NCI-H1436 treated with DMSO at 0.1 percent for 48 hours (cell line): ENCODE measurements at places on chromosomes 3 and 15.

- DNase-seq, result no peak
These were observed 3.9 kb downstream of the RAB6B start for GRCh38 chr3:133891662-133892378.

DNA sequence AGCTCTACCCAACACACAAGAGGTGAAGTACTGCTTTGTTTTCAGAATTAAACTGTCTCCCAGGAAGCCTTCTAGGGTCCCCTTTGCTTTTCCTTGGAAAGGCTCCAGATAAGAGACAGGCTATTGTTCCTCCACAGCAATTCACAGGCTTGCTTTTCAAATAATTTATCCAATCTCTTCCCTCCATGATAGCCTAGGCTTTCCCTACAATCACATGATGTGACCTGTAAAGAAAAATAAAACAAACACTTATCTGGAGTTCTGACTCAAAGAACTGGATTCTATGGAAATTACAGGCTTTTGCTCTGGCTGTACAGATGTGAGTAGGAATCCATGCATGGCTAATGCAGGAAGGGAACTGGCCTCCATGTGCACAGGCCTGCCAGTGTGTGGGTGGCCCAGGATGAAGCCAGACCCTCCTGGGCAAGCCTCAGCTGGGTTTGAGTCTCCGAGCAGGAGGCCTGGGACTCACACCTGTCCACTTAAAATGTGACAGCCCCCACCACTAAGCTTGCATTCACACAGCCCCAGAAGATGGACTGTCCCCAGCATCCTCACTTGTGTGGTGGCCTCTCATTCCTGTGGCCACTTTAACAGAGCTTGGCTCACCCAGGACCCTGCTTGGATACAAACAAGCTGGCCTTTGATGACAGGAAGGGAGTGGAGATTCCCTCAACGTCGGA lies 75.8 kb upstream of the LEKR1 start:
- DNase-seq, result no peak

DNA sequence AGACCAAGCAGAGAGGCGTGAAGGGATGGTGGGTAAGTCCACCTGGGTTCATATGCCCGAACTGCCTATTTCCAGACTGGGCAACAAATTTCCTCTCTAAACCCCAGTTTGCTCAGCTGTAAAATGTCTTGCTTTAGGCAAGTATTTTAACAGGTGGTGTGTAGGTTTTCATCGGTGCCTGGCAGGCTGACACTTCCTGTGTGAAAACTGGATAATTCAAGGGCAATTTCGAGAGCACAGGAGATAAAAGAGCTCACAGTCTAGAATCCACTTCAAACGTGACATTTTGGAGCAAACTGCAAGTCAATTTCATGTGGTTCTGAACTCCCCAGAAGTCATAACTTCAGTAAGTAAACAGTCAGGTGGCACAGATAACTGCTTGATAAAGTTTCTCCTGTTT lies 112.2 kb downstream of the OXNAD1 start:
- DNase-seq, result no peak

GRCh38 chr3:132879656-132880055 lies 157.4 kb upstream of the NPHP3 start:
- DNase-seq, result no peak

DNA sequence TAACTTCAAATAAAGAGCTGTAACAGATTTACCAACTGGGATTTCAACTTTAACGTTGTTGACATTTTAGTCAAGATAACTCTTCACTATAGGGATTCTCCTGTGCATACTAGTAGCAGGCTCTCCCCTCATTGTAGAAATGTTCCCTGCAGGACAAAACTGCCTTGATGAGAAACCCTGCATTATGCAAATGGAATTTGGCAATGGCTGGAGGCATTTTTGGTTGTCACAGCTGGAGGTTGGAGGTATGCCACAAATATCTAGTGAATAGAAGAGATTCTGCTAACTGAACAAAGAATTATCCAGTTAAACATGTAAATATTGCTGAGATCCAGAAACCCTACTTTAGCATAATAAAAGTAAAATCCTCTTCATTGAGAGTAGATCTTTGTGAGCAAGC lies 928.8 kb upstream of the ALCAM start:
- DNase-seq, result no peak

- DNase-seq, result peak; percentile 47
These were observed 15.6 kb upstream of the MAGEF1 start for GRCh38 chr3:184727357-184728009.

DNA sequence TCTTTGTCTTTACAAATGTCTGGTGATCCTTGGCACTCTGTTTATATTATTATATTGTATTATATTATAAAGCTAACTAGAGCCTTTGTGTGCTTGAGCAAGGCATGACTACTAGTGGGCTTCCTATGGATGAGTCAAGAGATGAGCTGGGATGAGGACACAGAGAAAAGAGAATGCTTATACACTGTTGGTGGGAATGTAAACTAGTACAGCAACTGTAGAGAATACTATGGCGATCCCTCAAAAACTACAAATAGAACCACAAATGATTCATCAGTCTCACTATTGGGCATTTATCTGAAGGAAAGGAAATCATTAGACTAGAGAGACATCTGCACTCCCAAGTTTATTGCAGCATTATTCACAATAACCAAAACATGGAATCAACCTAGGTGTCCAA lies 40.8 kb upstream of the MED12L start:
- no peak for DNase-seq

DNA sequence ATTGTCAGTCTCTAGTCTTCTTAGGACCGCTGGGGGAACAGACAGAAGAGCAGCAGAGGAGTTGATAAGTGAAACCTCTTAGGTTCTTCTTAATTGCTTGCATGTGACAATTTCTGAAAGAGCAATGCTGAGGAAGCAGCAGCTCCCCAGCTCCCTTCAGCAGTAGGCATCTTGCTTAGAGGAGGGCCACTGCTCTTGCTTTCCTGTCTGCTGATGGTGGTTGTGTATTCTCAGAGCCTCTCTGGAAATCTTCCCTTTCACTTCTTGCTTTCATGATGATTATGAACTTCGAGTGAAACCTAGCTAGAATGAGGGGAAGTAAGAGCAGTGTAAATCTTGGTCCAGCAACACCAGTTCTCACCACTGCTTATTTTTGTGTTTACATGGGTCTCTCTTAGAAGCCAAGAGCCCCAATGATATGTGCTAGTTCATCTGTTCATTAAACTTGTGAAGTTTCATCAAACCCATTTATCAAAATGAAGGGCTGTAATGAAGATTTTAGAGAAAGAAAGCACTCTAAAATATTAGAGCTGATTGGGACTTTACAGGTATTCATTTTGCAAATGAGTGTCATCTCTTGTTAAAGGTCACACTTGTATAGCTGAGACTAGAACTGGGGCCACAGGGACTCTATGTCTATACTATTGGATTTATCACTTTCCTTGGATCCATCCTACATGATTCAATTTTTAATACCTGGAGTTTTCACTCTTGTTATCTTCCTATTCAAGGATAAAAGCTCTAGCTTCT lies 246.7 kb downstream of the LPP start:
- DNase-seq, result no peak

DNA sequence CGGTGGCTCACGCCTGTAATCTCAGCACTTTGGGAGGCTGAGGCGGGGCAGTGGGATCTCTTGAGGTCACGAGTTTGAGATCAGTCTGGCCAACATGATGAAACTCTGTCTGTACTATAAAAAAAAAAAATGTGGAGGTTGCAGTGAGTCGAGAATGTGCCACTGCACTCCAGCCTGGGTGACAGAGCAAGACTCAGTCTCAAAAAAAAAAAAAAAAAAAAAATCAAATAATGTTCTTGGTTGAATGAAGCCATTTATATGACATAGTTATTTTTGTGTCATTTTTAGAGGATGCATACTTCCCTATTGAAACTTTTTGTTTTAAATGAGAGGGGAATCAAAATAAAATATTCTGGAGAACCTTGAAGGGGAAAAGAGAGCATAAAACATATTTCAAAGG lies 3.1 kb downstream of the HMCES start:
- no peak for DNase-seq

- DNase-seq, result no peak
These were observed 29.4 kb upstream of the TMEM45A start for GRCh38 chr3:100463002-100463401.

GRCh38 chr3:182323126-182323700 lies 470.1 kb upstream of the ATP11B start:
- no peak for DNase-seq

- no peak for DNase-seq
These were observed 150.6 kb upstream of the SGO1 start for GRCh38 chr3:20336572-20336971.

GRCh38 chr3:160159341-160159740 lies 65.9 kb upstream of the C3orf80 start:
- DNase-seq, result no peak

- DNase-seq, result no peak
These were observed 130.6 kb upstream of the FHIT start for GRCh38 chr3:61381745-61382392.
